RKO (cell line): ENCODE measurements at places on chromosomes 4 and X.

- no peak for DNase-seq
Observed at GRCh38 chr4:24245491-24245820, 338.9 kb downstream of the DHX15 start.

DNA sequence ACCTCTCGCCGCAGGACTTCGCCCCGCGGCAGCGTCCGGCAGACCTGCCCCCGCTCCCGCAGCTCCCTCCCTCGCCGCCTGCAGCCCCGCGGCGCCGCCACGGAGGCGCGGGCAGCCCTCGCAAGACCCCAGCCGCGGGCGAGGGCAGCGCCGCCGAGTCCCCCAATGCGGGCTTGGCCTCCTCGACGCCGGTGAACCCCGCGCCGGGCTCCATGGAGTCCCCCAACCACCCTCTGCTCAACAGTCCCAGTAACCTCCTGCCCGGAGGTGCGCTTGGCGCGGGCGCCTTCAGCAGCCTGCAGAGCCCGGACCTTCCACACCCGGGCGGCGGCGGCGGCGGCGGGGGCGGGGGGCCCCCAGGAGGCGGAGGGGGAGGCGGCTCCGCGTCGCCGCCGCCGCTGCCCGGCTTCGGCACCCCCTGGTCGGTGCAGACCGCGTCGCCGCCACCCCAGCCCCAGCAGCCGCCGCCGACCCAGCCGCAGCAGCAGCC is 1.2 kb downstream of the CPEB2 start:
- DNase-seq: peak; percentile 38

- no peak for DNase-seq
Observed at GRCh38 chrX:6244666-6245065, 16.0 kb upstream of the NLGN4X start.

DNA sequence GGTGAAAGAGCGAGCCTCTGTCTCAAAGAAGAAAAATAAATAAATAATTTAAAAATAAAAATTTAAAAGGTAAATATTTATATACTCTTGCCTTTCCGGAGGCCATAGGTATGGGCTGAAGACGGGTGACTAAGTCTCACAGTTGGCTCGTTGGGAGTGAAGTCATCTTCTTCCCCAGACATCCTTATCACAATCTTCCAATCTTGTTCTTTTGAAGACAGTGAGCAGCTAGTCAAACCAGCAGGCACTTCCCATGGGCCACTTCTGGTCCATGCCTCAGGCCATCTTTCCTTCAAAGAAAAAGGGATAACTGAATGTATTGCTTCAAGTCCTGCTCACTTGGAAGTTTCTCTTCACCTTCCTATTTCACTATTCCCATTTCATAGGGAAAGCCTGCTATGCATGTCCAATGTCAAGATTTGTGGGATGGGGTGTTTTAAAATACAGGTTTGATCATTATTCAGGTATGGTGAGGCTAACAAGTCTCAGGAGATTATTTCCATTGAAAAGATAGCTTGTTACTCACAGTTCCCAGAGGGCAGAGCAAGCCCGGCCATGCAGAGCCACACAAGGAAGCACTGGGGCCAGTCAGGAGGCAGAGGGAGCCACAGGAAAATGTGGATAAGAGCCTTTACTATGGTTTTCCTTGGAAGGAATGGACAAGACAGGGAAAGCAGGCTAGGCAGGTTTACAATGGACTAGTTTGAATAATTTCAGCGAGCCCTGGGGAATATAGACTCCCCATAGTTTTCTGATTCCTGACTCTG is 33.3 kb upstream of the VCX2 start:
- DNase-seq: no peak

DNA sequence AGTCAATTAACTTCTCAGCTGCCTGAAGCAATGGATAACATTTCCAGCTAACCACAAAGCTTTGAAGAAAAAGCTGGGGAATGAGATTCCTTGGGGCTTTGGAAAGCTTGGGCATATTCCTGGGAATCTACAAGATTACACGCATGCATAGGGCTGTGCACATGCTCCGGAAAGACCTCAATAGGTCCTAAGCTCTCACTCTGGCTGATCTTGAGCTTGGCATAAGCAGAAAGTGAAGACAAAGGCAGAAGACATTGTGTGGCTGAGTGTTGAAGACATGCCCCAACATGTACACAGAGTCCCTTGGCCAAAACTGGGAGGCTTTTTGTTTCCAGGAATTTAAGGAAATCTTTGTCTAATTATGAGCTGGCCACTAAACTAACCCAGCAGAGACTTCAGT is 31.2 kb downstream of the ATG4A start:
- no peak for DNase-seq

DNA sequence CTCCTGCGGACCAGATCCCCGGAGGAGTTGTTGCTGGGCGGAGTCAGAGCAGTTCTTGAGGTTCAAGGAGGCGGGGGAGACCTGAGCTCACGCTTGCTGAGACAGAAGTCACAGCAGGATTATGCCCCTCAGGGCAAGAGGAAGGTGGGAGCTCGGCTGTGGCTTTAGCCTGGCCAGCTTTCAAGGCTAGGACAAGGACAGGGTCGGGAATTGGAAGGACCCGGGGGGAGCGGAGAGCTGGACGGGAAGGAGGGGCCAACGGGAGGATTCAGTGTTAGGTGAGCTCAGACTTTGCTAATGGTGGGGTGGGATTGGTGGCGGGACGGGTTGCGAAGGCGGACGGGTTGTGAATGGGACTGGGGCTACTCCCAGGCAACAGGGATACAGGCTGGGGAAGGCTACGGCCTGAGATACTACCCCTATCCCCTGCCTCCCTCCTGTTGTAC is at the start of gene RIBC1:
RIBC1 (plus strand) TSS at position 13 of the 446 bp plus-strand sequence. CDS start 3,404 bp downstream, outside the sequence.
- DNase-seq: no peak

DNA sequence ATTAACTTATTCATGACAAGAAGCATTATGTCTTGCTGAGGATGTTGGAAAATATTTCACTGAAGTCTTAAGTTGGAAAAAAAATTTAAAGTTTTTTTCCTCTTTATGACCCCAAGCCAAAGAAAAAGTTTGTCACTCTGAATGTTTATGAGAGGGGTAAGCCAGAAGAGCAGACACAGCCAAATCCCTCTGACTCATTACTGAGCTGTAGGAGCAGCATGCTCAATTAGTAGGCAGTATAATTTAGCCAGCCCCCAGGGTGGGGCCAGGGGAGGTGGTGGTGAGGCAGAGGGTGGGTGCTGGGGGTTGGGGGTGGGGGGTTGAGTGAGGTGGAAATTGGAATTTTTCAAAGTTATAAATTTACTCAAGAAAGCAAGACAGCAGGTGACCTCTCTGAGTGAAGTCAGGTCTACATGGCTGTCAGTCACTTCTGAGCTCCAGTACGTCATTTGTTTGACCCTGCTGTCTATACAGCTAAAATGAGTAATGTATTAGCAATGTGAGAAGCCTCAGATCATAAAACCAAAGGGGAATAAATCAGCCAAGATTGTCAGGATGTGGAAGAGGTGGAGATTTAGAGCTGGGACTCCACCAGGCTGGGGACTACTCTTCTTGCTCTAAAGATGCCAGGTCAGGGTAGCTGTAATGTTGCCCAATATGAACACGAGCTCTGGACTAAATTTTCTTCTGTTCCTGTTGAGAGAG is 98.8 kb upstream of the NDP start:
- peak; percentile 46 for DNase-seq

- no peak for DNase-seq
Observed at GRCh38 chrX:108833993-108834392, 97.6 kb upstream of the IRS4 start.

GRCh38 chrX:17706676-17707075 is 30.6 kb upstream of the SCML1 start:
- DNase-seq: peak; percentile 8

GRCh38 chr4:118991686-118992085 is 103.0 kb downstream of the SYNPO2 start:
- DNase-seq: no peak

- no peak for DNase-seq
Observed at GRCh38 chr4:153623491-153623890, 60.6 kb upstream of the TLR2 start.

DNA sequence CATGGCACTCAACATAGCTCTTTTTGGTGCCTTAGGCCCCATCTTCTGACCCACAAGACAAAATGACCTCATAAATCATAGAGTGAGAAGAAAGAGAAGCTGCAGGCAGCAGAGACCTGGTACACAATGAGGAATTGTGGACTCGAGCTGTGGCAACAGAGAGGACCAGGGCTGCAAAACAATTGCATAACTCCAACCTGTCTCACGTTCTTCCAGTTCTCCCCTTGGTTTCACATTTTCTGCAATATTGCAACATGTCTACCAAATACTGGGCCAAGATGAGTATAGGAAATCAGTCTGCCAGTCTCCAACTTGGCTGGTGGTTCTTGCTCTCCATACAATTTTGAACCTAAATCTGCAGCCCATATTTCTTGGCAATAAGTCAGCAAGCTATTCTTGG is 105.3 kb downstream of the KDR start:
- no peak for DNase-seq

GRCh38 chr4:132386130-132386529 is 763.0 kb upstream of the PCDH10 start:
- no peak for DNase-seq

GRCh38 chr4:41143311-41144039 is 70.9 kb downstream of the APBB2 start:
- DNase-seq: no peak

- no peak for DNase-seq
Observed at GRCh38 chrX:136417806-136418205, 69.9 kb upstream of the BRS3 start.

- no peak for DNase-seq
Observed at GRCh38 chrX:50780144-50780543, 33.9 kb downstream of the SHROOM4 start.

GRCh38 chr4:7638984-7639789 is 204.5 kb upstream of the PSAPL1 start:
- no peak for DNase-seq

GRCh38 chr4:121278811-121279368 is 101.9 kb downstream of the QRFPR start:
- DNase-seq: no peak

DNA sequence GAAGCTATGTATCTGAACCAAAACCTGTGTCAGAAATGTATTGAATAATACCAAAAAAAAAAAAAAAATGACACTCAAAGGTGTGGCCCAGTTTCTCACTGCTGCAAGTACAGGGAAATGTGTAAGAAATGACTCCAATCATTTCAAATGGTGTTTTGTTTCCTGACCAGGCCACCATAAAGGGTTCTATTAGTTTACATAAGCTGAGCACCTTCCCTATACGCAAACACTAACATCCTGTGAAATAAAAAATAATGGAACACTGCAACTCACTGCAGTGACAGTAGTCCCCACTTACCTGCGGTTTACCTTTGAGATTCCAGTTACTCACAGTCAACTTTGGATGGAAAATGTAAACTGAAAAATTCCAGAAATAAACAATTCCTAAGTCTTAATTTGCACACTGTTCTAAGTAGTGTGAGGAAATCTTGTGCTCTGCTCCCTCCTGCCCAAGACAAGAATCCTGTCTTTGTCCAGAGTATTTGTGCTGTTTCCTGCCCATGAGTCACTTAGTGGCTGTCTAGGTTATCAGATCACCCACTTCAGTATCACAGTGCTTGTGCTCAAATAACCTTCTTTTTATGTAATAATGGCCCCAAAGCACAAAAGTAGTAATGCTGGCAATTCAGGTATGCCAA is 265.3 kb downstream of the RCHY1 start:
- peak; percentile 4 for DNase-seq

GRCh38 chrX:96924581-96924980 is 40.9 kb downstream of the RPA4 start:
- DNase-seq: no peak

- no peak for DNase-seq
Observed at GRCh38 chrX:151975228-151975593, 735 bp upstream of the GABRE start.

DNA sequence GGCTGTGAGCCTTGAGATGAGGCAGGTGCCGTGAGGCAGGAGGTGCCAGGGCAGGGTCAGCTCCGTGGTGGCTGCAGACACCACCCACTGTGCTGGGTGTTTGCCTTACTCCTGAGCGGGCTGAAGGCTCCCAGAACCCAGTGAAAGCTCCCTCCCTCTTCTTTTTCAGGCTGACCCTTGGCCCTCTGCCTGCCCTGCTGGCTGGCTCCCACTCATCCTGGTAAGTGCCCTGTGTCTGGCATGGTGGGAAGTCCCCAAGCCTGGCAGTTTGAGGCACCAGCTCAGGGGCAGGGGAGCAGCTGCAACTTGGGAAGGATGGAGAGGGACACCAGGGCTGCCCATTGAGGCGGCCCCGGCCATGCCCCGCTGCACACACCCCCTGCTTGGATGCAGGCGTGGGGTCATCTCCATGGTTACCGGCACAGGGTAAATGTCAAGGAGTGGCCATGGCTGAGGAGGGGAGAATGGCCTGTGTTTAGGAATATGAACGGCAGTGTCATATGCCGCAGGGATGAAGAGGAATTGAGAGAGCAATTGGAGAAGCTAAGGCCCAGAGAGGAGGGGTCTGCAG is 16.8 kb downstream of the SH3BP2 start:
- DNase-seq: no peak

- no peak for DNase-seq
Observed at GRCh38 chrX:8849458-8849857, 48.3 kb upstream of the FAM9A start.

- no peak for DNase-seq
Observed at GRCh38 chrX:10360116-10360515, 203.3 kb downstream of the CLCN4 start.

- DNase-seq: no peak
Observed at GRCh38 chr4:8517946-8518345, 62.2 kb upstream of the GPR78 start.

DNA sequence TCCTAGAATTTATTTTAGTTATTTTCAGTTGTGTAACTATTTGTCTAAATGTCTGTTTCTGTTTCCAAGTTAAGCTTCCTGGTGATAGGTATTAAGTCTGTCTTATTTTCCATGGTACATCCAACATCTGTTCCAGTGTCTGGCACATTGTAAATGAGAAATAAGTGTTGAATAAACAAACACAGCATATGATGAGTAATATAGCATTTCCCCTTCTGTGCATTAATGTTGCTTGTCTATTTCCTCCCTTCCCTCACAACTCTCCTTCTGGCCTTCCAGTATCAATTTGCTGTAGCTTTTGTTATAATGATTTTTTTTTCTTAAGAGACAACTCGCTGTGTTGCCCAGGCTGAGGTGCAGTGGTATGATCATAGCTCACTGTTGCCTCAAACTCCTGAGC is 36.1 kb downstream of the COPS4 start:
- no peak for DNase-seq

DNA sequence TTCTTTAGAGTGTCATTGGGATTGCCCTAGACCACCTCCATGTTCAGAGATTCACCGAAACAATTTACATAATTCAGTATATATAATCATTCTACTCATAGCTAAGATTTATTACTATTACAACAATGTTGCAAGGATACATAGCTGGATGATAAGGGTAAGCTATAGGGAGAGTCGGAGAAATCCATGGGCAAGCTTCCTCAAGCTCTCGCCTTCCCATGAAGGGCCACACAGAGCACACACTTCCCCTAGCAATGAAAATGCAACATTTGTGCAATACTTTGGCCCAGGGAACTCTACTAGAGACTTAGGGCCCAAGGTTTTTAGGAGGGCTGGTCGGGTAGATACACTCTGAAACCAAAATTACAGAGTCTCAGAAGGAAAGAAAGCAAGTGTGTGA is 49.7 kb upstream of the ABCG2 start:
- no peak for DNase-seq

- no peak for DNase-seq
Observed at GRCh38 chr4:7506119-7506518, 71.4 kb upstream of the PSAPL1 start.

- no peak for DNase-seq
Observed at GRCh38 chrX:5807181-5807580, 421.5 kb downstream of the NLGN4X start.
